ENCODE measurements at places on chromosomes 5 and 9.

GRCh38 chr9:130296783-130297055 is 31.2 kb downstream of the HMCN2 start:
- no peak for DNase-seq

DNA sequence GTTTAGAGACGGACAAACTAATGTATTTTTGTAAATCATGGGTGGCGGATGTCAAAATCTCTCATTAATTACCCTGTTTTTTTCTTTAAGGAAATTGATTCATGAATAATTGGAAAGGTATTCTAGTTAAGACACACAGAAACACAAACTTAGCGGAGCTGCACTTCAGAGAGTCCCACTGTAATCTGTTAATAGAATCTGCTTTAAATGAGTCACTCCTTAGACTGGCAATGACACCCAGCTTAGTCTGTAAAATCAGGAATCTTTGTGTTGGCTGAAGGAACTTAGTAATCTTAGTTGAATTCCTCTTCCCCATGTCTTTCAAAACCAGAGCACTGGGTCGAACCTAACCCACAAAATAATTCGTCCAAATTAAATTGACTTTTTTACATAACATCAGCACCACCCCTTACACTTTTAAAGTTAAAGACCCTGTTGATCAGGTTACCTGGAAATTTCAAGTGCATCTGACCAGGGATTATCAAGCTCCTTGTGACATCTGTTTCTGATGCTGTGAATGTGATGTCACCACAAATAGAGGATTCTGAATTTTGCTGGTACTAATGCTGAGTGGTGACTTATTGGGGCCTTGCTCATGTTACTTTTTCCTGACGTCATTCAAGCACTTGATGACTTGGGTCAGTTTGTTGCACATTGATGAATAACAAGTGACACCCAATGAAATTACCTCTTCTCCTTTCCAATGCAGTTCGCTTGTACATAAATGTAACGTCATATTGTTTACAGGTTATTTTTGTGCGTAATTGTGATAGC is 313.6 kb downstream of the KCTD16 start:
- DNase-seq, result no peak

DNA sequence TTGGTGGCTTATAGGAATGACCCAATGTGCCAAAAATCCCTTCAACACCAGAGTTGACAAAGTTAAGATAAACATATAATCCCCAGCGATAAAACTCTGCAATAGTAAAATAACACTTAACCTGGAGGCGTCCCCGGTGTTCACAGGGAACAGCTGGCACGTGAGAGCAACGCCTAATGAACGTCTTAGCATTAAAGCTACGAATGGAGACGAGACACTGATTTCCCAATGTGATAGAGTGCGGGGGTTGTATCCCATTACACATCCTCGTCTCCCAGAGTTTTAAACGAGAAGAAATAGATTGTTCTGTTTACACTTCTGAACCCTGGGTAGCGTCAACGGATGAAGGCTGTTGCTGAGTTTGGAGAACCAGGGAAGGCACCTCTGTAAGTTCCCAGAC is 57.6 kb downstream of the PTCH1 start:
- DNase-seq, result no peak

- no peak for DNase-seq
These were observed 69.8 kb upstream of the BASP1 start for GRCh38 chr5:17147617-17148016.

DNA sequence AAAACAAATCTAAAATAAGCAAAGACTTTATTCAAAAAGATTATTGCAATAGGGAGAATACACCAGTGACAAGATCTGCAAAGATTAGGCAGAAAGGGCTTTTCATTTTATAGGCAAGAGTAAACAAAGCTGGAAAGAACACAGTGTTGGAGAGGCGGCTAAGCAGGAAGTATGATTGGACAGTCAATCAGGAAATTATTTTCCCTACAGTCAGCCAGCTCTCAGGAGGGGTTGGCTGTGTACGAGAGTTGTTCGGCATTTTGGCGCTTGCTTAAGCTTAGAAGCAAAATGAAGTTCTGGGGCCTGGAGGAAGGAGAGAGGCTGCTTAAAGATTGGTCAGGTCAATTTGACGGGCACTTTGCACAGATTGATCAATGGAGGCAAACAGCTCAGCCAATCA is 1030.5 kb downstream of the TLE4 start:
- DNase-seq, result no peak

DNA sequence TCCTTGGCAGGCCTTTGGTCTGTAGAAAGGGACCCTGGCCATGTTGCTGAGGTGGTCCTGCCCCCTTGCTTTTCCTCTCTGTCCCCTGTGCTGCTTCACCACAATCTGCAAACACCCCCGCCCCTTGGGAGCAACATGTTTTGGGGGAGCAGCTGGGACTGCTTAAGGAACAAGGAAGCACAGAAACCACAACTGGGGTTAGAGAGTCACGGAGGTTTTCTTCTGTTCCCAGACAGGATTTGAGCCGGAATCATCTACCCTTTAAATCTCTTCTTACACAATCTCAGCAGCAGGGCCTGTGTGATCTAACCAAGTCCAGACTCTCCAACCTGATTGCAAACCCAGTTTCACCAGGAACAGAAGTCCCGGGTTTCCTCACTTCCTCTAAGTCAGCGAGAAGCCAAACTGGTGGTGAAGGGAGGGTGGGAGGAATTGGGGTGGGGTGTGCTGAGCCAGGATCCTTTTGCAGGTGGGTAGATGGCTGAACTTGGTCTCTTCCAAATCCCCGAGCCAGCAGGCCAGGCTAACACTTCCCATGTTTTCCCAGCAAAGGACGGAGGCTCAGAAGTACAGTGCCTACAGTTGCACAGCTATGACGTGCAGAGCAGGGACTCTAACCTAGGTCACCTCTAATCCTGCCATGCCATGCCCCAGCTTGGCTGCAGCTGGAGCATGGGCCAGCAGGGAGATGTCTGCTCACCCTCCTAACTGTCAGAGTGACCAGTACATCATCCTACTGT is 25.0 kb downstream of the SH3PXD2B start:
- no peak for DNase-seq

- no peak for DNase-seq
These were observed 674.6 kb upstream of the SEMA6A start for GRCh38 chr5:117249086-117249815.

DNA sequence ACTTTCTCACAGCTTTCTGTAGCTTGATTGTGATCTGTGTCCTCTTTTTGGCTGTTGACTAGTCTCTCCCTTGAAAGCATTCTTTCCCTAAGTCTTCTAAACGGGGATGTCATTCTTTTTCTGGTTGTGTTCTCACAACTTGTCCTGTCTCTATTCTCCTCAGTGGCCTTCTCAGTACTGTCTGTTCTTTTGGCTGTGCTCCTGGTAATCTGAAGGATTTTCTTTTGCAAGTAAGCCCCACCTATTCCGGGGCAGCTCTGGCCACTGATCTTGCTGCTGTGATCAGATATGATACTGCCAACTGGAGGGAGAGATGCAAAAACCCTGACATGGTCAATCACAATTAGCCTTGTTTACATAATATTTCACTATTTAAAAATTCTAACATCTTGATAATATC is 172.2 kb downstream of the CDC42SE2 start:
- DNase-seq, result no peak

DNA sequence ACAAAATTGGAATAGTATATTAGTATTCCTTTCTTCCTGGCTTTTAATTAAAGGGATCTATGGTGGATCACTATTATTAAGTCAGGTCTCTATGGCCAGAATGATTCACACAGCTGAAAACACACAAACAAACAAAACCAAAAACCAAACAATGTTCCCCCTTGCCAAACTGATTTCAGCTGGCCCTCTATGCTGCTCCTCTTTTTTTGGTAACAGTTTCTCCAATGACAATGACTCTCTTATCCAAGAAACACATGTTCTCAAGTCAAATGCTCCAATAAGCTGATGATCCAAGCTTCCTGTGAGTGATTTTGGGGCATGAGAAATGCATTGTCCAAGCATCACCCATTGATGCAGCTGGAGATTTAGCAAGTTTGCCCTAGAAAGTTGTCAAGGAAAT is 193.4 kb upstream of the TUT7 start:
- no peak for DNase-seq

- no peak for DNase-seq
These were observed 9.6 kb upstream of the NDFIP1 start for GRCh38 chr5:142098931-142099330.

- DNase-seq, result no peak
These were observed 19.9 kb downstream of the ABITRAM start for GRCh38 chr9:108953983-108954574.

DNA sequence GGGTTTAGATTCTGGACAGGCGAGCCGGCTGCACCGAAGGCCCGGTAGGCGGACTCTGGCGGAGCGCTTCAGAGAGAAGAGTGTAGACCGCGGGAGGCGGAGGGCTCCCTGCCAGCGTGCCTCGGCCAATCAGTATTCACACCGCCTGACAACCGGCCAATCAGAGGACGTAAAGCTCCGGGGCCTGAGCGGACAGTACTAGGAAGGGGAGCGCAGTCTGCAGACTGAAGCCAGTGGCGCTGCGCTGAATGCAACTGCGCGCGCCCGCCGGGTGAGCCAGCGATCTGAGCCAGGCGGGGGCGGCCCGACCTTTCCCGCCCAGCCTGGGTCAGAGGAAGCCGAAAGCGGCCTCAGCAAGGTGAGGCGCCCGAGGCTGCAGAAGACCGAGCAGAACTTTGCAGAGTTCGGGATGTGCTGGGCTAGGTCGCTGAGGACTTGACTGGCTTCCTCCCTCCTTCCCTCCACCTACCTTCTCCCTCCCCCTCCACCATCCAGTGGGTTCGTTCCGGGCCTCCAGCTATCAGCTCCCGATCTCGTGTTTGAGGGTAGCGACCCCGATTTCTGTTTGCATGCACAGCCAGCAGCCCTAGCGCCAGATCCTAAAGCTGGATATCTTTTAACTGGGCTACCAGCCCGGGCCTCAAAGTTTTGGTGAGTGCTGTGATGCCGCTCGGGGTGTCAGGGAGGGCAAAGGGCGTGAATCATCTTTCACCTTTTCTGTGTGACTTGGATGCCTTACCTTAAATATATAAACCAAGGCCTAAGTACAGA is at the start of gene DMRT2:
Gene DMRT2, plus strand, starts transcription at position 233 of the 771 bp plus-strand sequence. CDS start 1,257 bp downstream, outside the sequence.
- DNase-seq, result no peak

GRCh38 chr9:9560382-9561035 is 1052.3 kb downstream of the PTPRD start:
- no peak for DNase-seq

DNA sequence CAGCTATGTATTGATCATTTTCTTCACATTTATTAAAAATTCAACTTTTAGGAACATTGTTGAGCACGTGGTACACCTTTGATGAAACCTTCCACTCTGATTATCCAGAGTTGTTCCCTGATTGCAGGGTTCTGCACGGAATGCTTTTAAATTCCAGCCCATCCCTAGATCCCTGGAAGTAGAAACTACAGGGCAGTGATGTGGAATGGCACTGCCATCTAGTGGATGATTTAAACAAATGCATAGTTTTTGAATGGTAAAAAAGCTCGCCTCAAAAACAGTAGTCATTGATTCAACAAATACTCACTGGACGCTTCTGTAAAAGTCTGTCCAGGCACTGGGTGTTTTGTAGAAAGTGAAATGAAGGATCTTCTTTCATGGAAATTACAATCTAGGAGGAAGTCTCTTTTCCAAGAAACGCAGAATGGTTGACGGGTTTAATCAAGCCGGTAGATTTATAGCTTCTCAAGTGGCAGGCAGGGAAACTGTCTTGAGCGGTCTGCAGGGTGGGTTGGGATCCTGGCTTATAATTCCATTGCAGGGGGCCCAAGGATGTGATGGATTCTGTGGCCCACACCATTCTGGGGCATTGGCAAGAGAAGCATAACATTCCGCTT is 118.4 kb downstream of the ARHGAP26 start:
- DNase-seq, result no peak

DNA sequence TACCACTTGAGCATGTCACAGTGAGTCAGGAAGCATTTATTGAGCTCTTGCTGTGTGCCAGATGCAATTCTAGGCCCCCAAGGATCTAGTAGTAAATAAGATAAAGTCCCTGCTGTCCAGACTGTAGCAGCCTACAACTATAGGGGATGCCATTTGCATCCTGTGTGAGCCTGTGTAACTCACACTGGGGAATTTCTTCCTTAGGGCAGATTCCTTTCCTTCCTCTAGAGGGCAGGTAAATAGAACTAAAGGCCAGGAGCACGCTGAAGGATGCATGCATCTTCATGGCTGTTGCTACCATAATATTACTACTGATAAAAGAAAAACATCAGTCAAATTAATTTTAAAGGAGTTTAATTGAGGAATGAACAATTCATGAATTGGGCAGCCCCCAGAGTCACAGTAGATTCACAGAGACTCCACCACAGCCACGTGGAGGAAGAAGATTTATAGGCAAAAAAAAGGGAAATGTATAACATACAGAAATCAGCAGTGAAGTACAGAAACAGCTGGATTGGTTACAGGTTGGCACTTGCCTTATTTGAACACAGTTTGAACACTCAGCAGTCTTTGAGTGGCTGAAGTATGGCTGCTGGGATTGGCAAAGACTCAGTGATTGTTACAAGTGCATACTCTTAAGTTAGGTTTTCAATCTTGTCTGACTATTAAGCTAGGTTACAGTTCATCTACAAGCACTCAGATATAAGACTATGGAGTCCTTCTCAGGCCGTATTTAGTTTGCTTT is 98.9 kb downstream of the ACTL7B start:
- no peak for DNase-seq

GRCh38 chr9:94281101-94281500 is 22.0 kb downstream of the ZNF169 start:
- DNase-seq, result no peak

GRCh38 chr5:71939452-71940230 is 167.6 kb upstream of the MAP1B start:
- no peak for DNase-seq

GRCh38 chr5:119578937-119579336 is 50.4 kb upstream of the FAM170A start:
- no peak for DNase-seq

DNA sequence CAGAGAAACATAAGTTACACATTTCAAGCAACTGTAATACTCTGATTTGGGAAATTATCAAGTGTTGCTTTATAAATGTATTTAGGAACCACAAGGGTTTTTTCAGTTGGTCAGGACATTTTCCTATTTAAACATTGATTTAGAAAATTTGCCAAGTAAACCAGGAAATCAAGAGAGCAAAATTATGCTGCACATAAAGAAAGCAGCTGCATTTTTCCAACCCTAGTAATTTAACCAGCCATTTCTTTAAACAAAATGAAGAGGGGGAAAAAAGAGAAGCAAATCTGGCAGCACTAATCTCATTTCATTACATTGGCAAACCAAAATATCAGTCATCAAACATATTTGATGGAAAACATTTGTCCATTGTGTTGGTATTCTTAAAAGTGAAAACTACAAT is 271.4 kb downstream of the TLE1 start:
- no peak for DNase-seq

DNA sequence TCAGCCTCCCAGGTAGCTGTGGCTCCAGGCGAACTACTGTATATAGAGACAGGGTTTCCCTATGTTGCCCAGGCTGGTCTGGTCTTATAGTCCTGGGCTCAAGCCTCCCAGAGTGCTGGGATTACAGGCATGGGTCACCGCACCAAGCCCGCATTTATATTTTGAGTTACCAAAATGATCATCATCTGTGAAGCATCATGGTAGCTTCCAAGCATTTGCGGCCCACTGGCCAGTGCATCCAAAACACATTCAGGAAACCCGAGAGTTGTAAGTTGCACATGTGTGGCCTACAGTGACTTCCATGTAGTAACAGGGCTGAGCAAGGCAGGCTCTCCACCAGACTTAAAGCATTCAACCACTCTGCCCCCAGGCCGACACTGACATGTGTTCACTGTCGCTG is 2.3 kb downstream of the BRD3OS start:
- DNase-seq, result no peak

- no peak for DNase-seq
These were observed 36.4 kb downstream of the MTMR12 start for GRCh38 chr5:32276173-32276853.

GRCh38 chr9:125370786-125371185 is 109.2 kb downstream of the GAPVD1 start:
- no peak for DNase-seq
